ENCODE measurements at places on chromosomes 16 and 17.
A peak's percentile ranks its signal among the peaks of the same experiment; 100 is the strongest.

- peak; percentile 38 for DNase-seq
These were observed at the start of gene BCL7C for GRCh38 chr16:30893744-30894539. Gene BCL7C (minus strand): TSS chr16:30894077. CDS start chr16:30893944, 133 bp downstream.

DNA sequence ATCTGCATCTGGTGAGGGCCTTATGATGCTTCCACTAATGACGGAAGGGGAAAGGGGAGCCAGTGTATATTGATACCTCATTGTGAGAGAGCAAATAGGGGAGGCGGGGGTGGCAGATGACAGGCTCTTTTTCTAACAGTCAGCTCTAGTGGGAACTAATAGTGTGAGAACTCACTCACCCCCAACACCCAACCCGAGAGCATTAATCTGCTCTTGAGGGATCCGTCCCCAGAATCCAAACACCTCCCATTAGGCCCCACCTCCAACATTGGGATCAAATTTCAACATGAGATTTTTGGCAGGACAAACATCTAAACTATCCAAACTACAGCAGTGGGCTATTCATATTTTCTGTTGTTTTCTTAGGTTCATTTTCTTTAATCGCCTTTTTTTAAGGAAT lies 54.4 kb downstream of the BPTF start:
- no peak for DNase-seq

- no peak for DNase-seq
These were observed 426.8 kb downstream of the HS3ST4 start for GRCh38 chr16:26118575-26118974.

DNA sequence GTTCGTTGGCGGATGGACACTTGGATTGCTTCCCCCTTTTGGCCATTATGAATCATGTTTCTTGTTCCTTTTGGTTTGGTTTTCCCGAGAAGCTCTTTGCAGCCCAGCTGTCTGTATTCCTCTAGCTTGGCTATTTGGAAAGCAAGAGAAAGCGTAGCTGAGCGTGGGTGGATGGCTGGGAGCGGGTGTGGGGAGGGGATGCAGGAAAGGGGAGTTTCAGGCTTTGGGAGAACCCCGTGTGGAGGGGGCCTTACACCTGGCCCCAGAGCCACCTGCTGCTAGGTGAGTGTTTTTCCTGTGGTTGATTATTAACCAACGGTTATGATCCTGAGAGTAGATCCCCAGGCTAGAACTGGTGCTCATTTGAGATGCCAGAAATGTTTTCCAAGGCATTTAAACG lies 103.7 kb downstream of the RAP1GAP2 start:
- DNase-seq = no peak

- no peak for DNase-seq
These were observed 62.3 kb upstream of the MAF start for GRCh38 chr16:79662669-79663313.

DNA sequence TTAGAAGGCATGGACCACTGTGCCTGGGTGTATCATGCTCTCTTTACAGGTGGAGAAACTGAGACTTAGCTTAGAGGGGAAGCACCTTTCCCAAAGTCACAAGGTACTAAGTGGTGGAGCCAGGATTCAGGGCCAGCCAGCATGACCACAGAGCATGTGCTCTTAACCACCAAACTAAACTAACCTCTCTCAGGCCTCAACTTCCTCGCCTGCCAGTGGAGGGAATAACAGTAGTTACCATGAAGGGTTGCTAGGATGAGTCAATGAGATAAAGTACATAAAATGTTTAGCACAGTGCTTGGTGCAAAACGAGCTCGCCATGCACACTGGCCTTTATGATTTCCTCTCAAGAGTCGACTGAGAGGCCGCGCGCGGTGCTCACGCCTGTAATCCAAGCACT lies 6.4 kb upstream of the MYO1C start:
- no peak for DNase-seq

GRCh38 chr17:48413613-48414405 lies 16.2 kb downstream of the SKAP1 start:
- DNase-seq = no peak

DNA sequence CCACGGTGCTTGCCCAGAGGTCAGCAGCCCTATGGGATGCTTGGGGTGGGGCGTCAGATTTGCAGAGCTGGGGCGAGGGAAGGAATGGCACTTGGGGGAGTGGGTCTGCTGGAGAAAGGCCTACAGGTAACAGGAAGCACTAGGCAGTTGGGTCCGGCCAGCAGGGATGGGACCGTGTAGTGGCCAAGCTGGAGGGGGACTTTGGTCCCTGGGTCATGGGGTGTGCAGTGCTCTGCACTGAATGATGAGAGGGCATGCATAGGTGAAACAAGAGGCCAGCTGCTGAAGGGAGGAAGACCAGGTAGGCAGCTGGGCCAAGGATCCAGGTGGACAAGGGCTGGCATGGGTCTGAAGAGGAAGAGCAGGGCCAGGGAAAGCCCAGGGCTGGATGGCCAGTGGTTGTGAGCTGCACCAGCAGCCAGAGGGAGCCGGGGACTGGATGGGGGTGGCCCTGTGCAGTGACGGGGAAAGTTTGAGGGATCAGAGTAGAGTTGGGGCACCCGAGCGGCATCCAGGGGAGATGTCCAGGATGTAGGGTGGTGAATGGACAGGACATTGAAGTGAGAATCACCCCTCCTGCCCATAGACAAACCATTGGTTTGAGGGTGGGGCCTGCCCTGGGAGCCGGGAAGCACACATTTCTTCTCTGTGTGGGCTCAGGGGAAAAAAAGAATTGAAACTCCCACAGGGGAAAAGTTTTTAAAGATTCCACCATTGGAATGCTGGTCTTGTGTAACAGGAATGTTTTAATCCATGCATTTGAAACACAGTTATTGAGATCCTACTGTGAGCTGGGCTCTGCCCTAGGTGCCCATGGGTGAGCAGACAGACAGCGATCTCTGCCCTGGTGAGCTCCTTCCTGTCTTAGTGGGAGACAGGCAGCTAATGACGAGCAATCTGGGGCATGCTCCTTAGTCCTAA lies 25.1 kb downstream of the RAI1 start:
- no peak for DNase-seq

- no peak for DNase-seq
These were observed 40.3 kb upstream of the SNN start for GRCh38 chr16:11627822-11628457.

GRCh38 chr17:56973520-56973919 lies 4.4 kb upstream of the SCPEP1 start:
- no peak for DNase-seq

DNA sequence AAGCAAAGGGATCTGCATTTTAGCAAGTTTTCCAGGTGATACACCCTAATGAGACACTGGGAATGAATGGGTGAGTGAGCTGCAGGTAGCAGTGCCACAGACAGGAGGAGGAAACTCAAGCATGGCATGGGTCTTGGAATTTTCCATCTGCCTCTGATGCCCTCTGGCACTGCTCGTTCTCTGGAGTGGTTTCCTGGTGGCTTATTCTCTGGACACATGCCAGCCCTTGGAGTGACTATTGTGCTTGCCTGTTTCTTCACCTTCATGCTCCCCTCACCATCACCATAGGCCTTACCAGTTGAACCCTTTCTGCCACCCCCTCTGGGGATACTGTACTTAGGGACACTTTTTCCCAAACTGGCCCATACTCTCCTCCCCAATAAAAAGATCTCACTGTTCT lies 1.6 kb downstream of the COASY start:
- no peak for DNase-seq

GRCh38 chr16:2895813-2896212 lies 12.8 kb downstream of the FLYWCH2 start:
- DNase-seq = no peak

DNA sequence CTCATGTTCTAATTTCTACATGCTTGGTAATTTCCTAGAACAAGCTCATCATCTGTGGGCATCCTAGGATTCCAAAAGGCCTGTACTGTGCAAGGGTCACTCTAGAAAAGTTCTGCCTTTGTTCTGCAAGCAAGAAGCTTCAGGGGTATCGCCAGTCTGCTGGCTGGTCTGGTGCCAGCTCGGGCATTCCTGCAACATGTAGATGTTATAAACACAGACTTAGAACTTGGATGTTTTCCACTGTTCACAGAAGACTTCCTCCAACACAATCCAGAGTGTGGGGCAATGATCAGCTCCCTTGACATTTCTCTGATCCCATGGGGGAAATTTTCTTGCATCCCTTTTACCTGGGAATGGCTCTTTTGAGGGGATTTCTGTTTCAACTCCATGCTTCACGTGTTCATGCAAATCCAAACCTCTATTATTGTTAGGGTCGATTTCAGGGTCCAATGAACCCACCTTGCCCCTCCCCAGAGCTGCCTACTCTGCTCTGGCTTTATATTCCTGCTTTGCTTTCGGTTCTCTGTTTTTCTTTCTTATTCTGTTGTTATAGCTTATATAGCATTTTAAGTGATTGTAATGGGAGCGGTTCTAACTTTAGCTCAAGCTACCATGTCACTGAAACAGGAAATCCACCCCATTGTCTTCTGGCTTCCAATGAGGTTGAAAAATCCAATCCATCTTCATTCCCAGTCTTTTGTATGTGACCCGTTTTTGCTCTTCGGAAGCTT lies 25.3 kb downstream of the UBE2O start:
- no peak for DNase-seq

DNA sequence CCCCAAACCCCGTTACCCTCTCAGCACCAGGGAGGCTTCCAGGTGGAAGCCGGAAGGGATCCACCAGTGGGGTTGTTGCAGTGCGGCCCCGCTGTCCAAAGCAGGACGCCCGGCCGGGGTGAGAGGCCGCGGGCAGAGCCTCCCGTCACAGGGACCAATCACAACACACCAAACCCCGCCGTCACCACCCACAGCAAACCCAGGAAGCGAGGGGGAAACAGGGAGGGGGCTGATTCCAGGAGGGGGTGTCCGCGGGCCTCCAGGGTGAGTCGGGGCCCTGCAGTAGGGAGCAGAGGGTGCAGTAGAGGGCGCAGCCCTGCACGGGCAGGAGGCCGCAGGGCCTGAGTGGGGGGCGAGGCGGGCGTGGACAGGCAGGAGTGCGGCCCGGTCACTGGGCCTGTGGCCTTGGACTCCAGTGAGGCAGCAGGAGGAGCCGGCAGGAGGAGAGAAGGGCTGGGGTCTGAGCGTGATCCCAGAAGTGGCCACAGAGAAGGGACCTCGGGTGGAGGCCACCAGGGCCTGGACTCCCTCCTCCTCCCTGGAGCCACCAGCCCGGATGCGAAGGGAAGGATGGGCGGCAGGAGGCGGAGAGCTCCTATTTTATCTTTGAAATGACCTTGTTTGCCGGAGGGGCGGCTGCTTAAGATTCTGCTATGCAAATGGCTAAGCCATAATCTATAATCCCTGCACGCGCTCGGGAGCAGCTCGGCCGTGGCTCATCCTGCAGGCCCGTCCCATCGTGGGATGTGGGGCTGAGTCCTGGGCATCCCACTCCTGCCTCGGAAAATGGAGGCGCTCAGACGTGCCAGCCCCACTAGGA lies 41.5 kb downstream of the ZFPM1 start:
- DNase-seq = no peak

DNA sequence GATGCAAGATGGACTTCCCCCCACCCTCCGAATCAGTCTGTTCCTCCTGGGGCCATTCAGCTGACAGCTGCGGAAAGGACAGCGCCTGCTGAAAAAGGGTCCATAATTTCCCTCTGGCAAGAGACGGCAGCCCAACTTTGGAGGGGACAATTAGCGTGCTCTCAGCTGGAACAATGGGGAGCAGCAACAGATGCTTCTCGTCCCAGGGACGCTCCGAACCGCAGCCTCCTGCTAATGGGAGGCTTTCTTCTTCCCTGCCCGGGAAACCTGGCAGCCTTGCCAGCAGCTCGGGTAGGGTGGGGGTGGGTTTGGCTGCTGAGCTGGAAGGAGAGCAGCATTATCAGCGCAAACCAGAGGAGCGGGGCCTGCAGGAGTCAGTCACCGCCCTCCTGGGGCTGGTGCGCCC lies 500.0 kb upstream of the SALL1 start:
- DNase-seq = no peak

DNA sequence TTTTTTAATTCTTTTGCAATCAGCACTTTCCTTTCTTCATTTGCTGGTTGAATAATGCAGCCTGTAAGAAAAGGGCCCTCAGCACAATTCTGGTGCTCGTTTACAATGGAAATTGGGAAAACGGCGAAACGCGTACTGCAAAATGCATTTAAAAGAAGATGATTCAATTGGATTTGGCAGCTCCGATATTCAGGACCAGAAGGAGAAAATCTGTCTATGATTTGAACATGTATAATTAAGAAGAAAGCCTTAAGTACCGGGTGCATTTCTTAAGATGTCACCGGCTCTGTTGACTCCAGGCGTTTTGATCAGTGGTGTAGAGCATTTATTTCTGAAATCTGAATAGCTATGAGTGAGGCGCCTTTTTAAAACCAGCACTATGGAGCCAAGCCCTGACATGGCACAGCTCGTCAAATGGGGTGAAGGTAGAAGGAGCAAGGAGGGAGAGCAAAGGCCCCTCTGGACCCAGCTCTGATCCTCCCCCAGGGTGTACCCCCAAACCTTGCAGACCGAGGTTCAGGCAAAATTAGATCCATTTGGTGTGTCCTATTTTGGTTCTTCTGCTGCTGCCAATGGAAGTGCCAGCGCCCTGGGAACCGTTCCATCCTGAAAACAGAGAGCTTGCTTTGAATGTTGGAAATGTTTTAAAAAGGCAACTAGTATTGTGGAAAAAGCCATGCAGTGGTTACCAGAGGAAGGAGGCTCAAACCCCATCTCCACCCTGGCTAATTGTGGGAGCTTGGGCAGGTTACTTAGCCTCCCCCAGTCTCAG lies 161.4 kb upstream of the RPL38 start:
- DNase-seq = no peak

DNA sequence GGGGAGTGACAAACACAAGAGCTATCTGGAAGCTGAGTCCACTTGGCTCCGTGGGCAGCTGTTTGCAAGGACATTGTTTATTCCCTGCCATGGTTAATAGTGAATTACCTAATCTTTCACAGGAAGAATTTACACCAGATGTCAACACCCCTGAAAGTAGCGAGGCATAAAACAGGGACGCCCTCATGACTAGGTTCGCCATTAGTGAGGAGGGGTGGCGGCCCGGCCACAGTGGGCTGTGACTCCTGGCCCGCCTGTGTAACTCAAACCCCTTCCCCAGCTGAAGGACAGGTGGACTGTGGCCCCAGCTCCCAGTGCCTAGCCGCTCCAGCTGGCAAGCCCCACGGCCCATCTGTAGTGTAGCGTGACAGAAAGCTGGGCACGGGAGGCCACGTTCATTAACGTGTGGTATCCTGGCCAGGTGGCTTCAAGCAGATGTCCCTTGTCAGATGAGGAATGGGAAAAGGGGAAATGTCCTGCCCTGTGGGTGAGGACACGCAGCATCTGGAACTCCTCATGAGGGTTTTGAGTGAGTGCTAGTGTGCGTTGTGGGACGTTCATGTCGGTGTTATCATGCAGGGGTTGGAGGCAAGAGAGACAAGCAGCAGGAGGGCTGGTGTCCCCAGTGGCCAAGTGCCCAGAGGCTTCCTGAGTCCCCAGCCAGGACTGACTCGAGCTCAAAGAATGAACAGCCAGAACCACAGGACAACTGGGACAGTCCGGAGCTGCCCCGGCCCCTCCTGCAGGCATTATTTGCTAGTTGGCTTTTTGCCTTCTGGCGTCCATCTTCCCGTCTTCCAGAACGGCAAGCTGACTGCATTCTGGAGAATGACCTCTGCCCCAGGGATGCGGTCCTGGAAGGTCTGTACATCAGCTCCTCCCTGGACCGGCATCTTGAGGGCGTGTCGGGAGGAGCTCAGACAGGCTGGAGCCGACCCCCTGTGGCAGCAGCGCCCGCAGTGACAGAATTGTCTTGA lies 19.2 kb downstream of the KDM8 start:
- DNase-seq = no peak

GRCh38 chr16:26281381-26282110 lies 589.8 kb downstream of the HS3ST4 start:
- no peak for DNase-seq

Data from NCI-H1048 (cell line).